Foreskin fibroblast (primary cell): ENCODE measurements at places on chromosomes 11 and 22.
A peak's percentile ranks its signal among the peaks of the same experiment; 100 is the strongest.

GRCh38 chr11:77266766-77267165 lies 34.7 kb downstream of the GDPD4 start:
- DNase-seq = no peak

GRCh38 chr11:122720107-122720881 lies 64.8 kb downstream of the UBASH3B start:
- peak; percentile 42 for DNase-seq

DNA sequence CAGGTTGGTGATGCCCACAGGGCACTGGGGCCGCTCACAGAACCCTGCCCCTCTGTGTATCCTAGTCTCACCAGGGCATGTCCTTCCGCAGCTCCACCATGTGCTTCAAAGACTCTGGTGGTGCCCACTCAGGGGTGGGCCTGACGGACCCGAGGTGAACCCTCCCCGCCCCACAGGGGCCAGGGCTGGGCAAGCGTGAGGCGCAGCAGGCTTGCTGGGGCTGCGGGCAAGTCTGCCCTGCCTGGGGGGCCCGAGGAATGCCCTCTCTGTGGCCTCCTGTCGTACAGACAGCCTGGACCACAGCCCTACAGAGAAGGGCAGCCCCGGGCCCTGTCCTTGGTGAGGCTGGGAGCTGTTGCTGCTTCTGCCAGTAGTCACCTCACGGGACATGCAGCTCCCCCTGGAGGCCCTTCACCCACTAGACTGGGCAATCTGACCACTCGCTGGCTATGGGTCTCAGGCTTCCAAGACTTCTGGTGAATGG lies 40.2 kb downstream of the TBX1 start:
- no peak for DNase-seq

GRCh38 chr22:50049299-50050195 lies 8.6 kb downstream of the TTLL8 start:
- no peak for DNase-seq

GRCh38 chr22:47686594-47687345 lies 924.3 kb downstream of the TBC1D22A start:
- DNase-seq = no peak

DNA sequence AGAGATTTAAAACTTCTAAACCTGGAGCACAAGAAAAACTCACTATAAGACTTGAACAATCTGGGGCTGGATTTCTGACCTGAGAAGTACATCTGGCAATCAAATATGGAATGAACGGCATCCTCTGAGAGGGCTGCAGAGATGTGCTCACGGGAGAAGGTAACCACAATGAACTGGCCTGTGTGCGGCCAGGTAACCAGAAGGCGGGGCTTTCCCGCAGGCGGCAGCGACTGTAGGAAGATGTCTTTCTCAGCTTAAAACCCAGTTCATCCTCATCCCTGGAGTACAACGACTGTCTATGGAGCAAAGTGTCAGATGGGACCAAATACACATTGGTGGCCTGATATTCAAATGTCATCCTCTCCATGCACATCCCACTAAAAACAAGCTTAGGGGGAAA lies 24.5 kb downstream of the MICAL3 start:
- DNase-seq = no peak

GRCh38 chr11:126167488-126167887 lies 44.0 kb downstream of the RPUSD4 start:
- DNase-seq = no peak

DNA sequence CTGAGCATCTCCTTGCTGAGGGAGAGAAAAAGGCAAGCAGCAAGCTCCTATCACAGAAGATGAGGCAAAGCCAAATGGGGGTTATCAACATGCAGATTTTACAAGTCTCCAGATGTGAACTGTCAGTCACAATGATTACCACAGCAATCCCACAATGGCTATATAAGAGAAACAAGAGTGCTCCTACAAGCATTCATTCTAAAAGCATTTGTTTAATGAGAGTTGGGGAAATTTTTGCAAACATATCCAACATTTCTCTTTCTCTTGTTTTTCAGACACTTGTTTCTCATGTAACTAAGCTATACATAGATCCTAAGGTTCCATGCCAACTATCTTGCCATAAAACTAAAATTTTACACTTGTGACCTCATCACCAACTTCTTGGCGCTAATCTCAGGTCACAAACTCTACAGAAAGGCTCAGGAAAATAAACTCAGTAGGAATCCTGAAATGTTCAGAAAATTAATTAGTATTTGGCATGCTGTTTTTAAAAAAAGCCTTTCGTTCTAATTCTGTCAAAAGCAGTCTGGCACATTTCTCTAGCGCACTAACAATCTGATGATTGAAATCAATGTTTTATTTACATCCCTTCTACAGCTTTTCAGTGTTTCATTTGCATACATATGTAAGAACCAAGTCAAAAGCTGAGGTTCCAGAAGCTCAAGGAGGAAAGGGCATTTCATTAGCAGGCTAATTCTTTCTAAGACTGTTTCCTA lies 199.5 kb downstream of the TTC28 start:
- DNase-seq = no peak

- no peak for DNase-seq
Measured at GRCh38 chr11:111835665-111836064, 35.7 kb downstream of the ALG9 start.

GRCh38 chr22:45878051-45878781 lies 98.7 kb downstream of the WNT7B start:
- DNase-seq = no peak

GRCh38 chr22:19330865-19331418 lies 39.4 kb upstream of the CLTCL1 start:
- no peak for DNase-seq

DNA sequence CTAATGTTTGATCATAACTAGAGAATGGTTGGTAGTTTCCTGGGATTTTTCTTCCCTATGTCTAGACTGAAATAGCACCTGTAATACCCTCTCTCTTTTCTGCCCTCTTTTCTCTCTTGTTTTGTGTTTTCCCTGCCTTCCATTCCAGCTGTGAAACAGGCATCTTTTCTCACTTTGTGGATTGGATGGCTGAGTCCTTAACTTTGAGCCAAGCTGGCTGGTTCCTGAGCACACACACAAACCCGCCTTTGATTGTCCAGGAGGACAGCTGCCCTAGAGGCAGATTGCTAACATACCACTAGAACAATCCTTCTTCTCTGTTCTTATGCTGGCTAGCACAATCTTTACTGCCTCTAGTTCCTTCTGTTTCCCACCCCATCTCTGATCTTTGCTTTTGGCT lies 17.7 kb downstream of the CTNND1 start:
- DNase-seq = no peak

DNA sequence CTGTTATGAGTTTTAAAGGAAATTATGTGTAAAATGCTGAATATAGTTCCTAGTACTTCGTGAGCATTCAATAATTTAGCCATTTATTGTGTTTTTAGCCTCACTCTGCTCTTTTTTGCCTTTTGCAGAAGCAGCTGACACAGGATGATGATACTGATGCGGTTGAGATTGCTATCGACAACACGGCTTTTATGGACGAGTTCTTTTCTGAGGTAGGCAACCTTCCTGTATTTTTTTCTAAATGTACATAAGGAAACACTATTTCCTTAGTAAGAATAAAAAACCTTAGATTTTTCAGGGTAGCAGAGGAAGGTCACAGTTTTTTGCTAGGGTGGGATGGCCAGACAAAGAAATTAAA lies 17.9 kb downstream of the STX3 start:
- DNase-seq = no peak

- no peak for DNase-seq
Measured at GRCh38 chr11:34417202-34417601, 21.5 kb upstream of the CAT start.

GRCh38 chr11:122392508-122392907 lies 263.0 kb upstream of the UBASH3B start:
- no peak for DNase-seq

GRCh38 chr11:96267496-96268032 lies 75.4 kb downstream of the MAML2 start:
- no peak for DNase-seq

DNA sequence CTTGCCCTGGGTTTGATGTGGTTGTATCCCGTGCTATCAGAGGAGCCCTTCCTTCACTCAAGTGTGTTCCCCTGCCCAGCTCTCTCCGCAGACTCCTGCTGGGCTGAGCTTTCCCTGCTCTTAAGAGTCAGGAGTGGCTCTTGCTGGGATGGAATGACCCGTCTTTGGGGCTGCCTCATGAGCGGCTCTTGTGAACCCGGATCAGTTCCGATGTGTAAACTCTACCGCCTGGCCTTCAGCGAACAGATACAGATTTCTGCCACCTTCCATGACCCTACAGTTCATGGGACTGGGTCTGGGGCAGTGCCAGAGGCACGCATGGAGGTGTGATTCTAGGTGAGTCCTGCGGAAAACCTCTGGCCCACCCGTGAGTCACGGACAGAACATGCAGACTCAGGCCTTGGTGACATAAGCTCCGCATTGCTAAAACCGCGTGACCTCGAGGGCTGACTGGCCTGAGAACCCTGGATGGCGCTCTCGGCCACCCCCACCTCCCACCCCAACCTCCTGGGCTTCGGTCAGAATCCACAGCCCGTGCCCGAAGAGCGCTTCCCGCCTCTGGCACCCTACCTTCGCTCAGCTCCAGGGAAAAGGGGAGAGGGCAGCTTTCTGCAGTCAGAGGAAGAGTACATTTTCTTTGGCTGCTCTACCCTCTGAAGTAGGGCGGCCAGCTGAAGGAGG lies 1.3 kb upstream of the ZBTB16 start:
- DNase-seq = no peak

DNA sequence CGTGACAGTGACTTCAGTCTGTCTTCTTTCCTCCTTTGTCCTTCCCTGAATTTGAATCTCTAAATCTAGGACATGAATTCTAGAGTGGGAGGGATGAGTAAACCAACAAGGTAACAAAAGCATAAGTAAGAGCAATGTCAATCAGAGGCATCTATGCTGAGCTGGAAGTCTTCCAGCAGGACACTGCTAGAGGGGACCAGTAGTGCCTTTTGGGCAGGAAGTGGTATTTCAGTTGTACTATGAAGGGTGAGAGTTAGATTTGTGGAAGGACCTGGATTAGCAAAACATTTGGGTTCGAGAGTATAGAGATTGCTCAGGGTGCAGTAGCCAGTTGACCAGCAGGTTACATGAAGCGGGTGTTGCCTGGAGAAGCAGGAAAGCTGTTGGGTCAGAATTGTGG lies 40.3 kb downstream of the MEI1 start:
- DNase-seq = no peak

DNA sequence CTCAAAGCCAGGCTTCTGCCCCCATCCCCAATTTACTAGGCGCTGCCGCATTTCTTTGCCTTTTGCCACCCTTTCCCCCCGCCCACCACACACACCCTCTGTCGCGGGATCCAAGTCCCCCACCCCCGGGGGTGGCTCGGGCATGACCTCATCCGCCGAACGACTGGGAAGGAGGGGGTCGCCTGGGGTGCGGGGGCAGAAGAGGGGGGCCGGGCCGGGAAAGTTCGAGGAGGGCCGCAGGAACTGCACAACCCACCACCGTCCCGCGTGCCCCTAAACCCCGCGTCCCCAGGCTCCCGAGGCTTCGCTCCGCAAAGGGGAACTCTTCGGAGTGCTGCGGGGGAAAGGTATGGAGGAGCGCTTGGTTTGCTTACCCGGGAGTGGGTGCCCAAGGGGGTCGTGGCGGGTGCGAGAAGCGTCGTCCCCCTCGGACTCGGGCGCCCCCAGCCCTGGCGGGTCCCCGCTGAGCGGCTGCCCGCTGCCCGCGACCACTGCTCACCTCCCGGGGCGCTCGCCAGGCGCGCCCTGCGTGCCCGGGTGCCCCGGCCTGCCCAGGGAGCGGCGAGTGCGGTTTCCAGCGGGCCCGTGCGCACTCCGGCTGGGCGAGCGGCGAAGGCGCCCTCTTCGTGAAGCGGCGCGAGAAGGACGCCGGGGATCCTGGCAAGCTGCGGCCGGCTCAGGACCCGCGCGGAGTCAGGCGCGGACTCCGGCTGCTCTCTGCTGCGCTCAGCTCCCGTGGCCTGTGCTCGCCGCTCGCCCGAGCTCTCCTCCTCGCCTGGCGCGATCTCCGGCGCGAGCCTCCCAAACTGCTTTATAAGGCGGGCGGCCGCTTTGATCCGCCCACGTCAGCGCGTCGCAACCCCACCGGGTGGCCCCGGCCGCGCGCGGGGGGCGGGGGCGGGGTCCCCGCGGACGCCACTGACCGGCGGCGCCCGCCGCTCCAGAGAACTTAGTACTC lies 4.0 kb upstream of the WNT11 start:
- peak; percentile 67 for DNase-seq

DNA sequence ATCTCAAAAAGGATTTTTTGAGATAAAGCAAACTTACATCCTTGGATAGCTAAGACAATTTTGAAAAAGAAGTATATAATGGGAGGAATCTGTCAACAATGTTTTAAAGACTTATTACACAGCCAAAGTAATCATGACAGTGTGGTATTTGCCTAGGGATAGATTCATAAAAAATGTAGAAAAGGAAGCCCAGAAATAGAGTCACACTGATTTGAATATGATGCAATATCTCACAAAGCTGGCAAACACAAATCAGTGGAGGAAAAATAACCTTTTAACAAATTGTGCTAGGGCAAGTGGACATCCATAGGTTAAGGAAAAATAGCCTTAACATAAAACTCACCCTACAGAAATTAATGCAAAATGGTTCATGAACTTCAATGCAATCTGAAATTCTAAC lies 6.0 kb downstream of the XKR3 start:
- no peak for DNase-seq

DNA sequence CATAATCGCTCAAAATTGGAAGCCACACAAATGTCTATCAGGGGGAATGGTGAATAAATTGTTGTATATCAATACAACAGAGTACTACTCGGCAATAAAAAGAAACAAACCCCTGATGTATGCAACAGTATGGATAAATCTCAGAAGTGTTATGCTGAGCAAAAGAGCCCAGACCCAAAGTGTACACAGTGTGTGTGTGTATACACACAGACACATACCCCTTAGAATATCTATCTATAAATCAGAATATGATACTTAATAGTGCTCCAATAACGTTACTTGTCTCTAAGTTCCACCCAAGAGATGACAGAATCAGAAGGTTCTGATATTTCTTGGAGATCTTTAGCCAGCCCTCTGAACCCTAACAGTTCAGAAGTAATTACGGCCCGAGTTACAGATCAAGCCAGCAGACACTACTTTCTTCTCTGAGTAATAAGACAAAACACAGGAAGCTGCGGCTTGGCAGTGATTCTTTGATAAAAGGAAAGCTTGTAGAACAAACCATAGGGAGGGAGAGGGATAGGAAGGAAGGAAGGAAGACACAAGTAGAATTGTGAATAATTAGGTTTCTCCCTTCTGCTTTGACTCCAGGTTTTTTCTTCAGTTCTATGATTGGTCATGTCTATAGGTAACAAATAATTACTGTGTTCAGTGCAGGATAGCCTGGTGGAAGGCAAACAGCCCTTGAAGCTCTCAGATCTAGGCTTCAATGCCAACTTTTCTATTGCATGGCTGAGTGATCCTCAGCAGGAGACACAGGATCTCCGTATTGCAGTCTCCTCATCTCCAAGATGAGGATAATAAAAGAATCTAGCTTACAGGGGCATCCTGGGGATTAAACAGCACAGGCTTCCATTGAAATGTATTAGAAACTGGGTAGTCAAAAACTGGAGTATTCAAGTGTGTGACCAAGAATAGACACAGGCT lies 75.6 kb upstream of the TEAD1 start:
- peak; percentile 37 for DNase-seq

GRCh38 chr11:108524422-108524821 lies 26.2 kb upstream of the POGLUT3 start:
- no peak for DNase-seq

- no peak for DNase-seq
Measured at GRCh38 chr11:133904818-133905515, 51.8 kb downstream of the IGSF9B start.

GRCh38 chr11:102184269-102184987 lies 74.2 kb downstream of the YAP1 start:
- DNase-seq = no peak
